ENCODE measurements at places on chromosomes 11 and 22. TPM values are rescaled to one million over a fixed set of nuclear protein-coding genes. Genes with fewer than 3 reads are reported as not detected.

GRCh38 chr22:22430111-22430820 is 78.3 kb downstream of the ZNF280B start:
- DNase-seq = no peak
- H3K27ac ChIP-seq = no peak overlapping the region
- no peak overlapping the region for H3K4me3 ChIP-seq
- no peaks in the 10 kb centered on the region for H3K4me1 ChIP-seq
- H3K36me3 ChIP-seq = no peaks in the 10 kb centered on the region

DNA sequence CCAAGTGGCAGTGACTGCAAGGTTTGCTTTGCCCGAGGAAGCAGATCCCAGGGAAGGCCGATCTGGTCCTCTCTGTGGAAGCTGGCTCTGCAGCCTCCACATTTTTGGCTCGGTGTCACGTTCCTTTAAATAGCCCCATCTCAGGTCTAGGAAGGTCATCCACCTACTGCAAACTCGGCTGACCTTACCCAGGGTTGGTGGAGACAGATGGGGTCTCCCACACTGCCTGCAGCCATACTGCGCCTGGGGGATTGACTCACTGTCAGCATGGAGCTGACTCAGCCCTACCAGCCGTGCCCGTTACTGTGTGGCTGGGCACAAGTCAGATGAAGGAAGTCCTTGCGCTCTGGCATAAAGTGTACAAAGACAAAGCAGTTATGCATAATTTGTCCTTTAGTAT is 16.9 kb downstream of the CDPF1 start:
- DNase-seq = peak; percentile 80
- peaks cover 38% of the 10 kb centered on the region for H3K36me3 ChIP-seq
- no peak overlapping the region for H3K27ac ChIP-seq

ENTHD1 gene
- 0.21 TPM for total RNA-seq

TMEM151A gene
- total RNA-seq = 3.6 TPM

UBQLNL gene
- total RNA-seq = not detected

ADORA2A gene
- 14.7 TPM for total RNA-seq

Measured in ascending aorta (tissue), 2 donors.